Fibroblast of skin of right quadriceps (primary cell): ENCODE measurements at places on chromosomes 2 and 18.

DNA sequence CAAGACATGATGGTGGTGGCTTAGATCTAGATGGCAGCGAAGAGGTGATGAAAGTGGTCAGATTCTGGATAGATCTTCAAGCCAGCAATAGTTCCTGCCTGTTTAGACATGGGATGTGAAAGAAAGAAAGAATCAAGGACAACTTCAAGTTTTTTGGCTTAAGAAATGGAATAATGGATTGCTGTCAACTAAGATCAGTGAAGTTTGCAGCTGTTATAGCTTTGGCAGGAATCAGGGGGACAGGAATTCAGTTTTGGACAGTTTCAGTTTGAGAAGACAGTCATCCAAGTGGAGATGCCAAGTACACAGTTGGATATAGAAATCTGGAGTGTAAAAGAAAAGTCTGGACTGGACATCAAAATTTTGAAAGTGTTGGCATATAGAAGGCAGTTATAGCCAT, 283.7 kb upstream of the PKDCC start:
- DNase-seq = no peak

GRCh38 chr2:71680925-71681324, 227.6 kb downstream of the DYSF start:
- DNase-seq = no peak

DNA sequence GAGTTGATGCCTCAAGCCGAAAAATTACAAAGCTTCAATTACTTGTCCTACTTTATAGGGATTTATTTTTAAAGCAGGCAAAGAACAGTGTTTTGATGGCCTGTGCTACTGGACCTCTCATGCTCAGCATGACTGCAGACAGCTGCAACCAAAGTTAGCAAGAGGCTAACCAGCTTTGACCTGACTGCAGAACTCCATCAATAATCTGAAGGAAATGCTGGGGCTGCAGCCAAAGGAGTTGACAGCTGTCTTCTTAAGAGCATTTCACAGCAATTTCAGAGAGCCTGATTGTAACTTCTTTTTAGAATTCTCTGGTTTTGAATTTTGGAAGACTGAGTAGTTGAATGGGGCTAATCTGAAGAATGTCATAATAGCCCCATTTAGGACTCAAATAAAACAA, 46.5 kb upstream of the SESTD1 start:
- no peak for DNase-seq

- DNase-seq = no peak
These were observed 5.9 kb upstream of the KCNIP3 start for GRCh38 chr2:95291222-95291621.

GRCh38 chr2:37600735-37601134, 70.7 kb downstream of the CDC42EP3 start:
- DNase-seq = no peak

DNA sequence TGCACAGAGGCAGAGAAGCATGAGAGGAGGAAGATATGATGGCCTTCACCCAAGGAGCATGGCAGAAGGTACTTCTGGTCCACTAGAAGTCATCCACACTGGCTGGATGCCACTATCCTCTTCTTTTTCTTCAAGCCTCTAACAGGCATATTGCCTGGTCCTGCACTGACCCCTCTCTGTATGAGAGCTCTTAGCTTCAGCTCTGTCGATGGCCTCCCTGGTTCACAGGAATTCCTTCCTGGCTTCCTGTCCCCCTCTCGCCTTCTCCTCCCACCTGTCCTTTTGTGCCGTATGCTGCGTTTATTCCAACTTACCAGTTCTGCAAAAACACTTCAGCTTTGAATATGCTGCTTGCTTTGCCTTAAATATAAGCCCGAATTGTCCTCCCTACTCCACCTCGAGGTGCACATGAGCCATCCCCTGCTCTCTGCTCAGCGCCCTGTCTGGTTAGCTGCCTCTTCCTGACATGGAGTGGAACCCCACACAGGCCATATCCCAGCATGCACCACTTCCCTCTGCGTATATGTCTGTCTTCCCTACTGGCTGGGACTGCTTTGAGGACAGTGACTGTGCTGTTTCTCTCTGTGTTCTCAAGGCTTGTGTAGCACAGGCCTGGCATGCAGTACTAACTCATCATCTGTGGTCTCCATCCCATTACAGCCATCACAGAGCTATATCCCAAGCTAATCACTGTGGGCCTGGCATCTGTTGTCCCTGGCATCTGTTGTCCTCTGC, 474.9 kb downstream of the EIPR1 start:
- no peak for DNase-seq

- peak; percentile 58 for DNase-seq
These were observed 59.0 kb upstream of the ZNF396 start for GRCh38 chr18:35436076-35436649.

DNA sequence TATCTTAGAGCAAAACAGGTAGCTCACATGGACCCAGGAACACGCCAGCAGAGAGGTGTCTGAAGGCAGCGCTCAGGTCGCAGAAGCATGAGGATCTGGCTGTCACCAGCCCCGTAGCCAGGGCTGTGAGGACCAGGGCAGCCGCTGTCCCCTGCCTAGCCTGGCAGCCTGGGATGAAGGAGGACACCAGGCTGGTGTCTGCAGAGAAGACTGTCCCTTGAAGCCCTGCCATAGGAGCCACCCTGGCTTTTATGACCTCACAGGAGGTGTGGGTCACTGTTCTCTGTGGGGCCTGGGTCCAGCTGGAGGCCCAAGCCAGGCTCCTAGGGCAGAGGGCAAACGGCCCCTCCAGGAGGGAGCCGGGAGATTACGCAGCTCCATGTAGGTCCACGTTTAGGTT, at the start of gene SPATA3:
TSS of gene SPATA3 (plus strand) at position 301 of the 400 bp plus-strand sequence. CDS start 113 bp downstream, outside the sequence.
- no peak for DNase-seq

GRCh38 chr2:127700527-127701192, 637 bp upstream of the SFT2D3 start:
- no peak for DNase-seq

DNA sequence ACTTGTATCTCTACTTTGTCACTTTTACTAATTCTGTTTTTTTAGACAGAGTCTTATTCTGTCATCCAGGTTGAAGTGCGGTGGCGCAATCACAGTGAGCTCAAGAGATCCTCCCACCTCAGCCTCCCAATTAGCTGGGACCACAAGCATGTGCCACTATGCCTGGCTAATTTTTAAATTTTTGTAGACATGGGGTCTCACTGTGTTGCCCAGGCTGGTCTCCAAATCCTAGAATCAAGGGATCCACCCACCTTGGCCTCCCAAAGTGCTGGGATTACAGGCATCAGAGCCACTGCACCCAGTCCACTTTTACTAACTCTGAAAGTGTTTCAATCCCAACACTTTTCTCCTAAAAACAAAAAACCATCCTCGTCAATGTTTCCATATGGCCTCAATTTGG, 94.9 kb downstream of the MALT1 start:
- DNase-seq = no peak

GRCh38 chr2:8805278-8806210, 31.9 kb downstream of the KIDINS220 start:
- DNase-seq = peak; percentile 18

- DNase-seq = no peak
These were observed 599.2 kb downstream of the NR4A2 start for GRCh38 chr2:155733091-155733853.

DNA sequence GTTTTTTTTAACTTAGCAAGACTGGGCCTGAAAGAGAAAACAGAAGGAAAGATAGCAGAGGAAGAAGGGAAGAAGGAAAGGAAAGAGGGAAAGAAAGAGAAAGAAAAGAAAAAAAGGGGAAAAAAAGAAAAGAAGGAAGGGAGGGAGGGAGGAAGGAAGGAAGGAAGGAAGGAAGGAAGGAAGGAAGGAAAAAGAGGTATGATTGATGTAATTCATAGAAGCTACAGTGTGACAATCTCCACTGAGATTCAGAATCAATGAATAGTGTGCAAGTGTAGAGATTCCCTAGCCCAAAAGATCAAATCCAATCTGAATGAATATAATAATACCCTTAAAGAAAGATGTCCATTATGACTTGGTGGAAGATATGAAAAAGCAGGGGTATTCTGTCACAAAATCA, 126.9 kb upstream of the DNAJC10 start:
- DNase-seq = no peak

GRCh38 chr2:27921880-27922547, 31.5 kb downstream of the BABAM2 start:
- no peak for DNase-seq

- no peak for DNase-seq
These were observed 183.8 kb downstream of the LTBP1 start for GRCh38 chr2:33130544-33130943.

GRCh38 chr2:158777077-158777476, 18.0 kb upstream of the DAPL1 start:
- no peak for DNase-seq

DNA sequence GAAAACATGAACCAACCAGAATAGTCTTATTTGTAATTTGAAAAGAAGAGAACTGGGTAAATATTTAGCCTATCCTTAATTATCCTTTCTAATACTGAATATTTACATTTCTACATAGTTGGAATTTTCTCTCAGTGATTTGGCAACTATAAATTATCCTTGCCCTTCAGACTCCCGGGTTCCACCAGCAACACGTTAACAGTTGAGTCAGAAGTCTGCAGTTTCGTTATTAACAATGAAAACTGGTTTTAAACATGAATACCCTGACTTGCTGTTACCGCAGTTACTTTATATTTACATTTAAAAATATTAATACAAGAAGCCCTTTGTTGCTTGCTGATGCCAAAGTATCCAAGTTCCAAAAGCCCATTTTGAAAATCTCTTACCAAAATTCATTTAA, 673.0 kb downstream of the ARHGAP15 start:
- DNase-seq = peak; percentile 78

- DNase-seq = no peak
These were observed 123.9 kb upstream of the HAAO start for GRCh38 chr2:42916324-42916723.

- no peak for DNase-seq
These were observed 169.3 kb downstream of the SATB2 start for GRCh38 chr2:199288424-199288823.

- peak; percentile 73 for DNase-seq
These were observed at the start of gene TNS1 for GRCh38 chr2:218002845-218003180. Gene TNS1, minus strand, starts transcription at chr2:218002995. Its CDS starts 123 bp downstream, at chr2:218002872.

DNA sequence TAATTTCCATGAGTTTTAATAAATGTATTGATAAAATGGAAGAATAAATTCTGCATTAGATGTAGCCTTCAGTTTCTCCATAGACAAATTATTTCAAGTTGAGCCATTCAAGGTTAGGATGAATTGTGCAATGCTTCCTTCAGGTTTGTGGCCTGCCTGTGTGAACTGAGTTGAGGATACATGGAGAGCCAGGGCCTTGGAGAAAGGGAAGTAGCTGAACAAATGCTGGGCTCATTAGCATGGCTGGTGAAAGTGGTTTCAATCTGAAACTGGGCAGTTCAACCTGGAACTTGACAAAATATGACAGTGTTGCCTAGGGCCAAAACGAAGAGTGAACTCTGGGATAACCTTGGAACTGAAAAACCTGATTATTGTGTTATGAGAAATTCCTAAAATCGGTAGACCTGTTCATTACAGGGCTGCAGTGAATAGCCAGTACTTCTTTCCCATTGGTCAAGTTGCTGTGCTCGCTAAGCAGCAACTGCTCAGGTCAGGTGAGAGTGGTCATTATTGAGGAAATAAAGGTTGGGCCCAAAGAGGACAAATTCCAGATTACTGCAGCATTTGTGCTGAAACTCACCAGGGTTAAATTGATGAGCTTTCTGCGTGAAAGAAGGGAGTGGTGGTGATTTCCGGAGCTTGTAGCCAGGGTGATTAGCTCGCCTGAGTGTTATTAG, 12.7 kb downstream of the INPP1 start:
- DNase-seq = no peak

GRCh38 chr2:148926981-148927401, 52.0 kb downstream of the KIF5C start:
- no peak for DNase-seq

DNA sequence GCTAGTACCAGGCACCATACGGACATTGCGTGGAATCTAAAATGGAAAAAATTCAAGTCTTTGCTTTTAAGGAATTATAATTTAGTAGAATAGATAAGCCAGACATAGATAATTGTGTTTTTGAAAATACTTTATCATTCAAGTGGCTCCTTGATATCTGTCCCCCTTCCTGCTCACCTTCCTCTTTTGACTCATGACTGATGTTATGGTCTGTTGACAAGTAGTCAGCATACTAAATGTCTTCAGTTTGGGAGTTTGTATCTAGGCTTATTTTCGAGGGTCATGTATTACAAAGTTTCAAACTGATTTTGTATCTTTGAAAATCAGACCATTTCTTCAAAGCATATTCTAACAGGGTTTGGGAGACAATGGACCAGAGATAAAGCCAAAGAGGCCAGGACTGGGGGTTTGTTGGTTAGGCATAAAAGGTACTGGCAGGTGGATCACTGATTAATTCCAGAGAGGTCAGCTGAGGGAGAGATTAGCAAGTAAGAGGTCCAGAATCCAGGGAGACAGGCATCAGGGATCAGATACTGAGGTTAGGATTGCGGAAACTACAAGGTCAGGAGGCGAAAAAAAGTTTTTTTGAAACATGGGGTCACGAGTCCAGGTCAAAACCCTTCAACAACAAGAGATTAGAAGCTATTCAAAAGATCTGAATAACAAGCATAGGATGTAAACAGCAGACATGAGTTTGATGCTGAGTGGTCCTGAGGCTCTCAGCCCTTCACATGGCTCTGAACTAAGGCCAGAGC, 31.5 kb upstream of the KLHL14 start:
- DNase-seq = no peak

GRCh38 chr18:67385455-67385854, 131.1 kb downstream of the DSEL start:
- no peak for DNase-seq

GRCh38 chr2:20190170-20190569, 34.8 kb downstream of the SDC1 start:
- DNase-seq = no peak

- peak; percentile 70 for DNase-seq
These were observed 650.6 kb downstream of the SATB2 start for GRCh38 chr2:198807131-198807530.

DNA sequence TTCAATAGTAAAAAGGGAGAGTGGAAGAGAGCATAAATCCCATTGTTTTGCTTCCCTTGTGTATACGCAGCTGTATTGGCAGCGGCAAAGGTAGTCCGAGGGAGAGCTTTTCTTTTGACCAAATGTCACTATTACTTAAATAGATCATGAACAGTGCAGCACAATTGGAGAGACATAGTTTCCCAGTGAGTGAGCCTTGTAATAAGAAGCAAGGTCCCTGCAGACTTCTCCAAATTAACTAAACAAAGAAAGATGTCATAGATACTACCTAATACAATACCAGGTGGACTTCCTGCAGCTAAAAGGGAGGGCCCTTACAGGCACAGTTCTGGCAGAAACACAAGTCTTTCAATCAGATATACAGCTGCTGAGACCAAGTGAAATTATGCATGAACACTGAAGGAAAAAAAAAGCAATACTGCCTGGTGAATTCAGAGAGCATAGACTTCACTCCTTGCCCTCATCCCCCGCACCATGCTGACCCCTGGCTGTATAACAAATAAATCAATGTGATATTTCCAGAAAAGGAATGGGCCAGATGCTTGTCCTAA, 404.7 kb upstream of the CDH2 start:
- no peak for DNase-seq
